ENCODE measurements at places on chromosomes 1 and 21.
A peak's percentile ranks its signal among the peaks of the same experiment; 100 is the strongest.

DNA sequence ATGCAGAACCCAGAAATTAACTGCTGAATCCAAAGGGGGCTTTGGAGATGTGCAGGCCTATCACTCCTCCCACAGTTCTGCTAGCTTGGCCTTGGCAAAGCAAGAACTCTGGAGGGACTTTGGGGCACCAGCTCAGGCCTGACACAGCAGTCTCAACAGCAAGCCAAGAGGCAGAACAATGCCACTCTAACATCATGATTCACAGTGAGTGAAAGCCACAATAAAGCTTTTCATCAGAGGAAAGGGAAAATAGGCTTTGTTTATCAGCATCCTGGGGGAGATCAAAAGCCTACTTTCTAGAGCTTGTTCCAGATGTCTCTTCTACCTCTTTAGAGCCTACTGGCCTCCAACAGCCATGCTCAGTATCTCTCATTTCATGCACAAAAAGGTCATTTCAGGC lies 283.4 kb downstream of the KCNH1 start:
- no peak for DNase-seq

DNA sequence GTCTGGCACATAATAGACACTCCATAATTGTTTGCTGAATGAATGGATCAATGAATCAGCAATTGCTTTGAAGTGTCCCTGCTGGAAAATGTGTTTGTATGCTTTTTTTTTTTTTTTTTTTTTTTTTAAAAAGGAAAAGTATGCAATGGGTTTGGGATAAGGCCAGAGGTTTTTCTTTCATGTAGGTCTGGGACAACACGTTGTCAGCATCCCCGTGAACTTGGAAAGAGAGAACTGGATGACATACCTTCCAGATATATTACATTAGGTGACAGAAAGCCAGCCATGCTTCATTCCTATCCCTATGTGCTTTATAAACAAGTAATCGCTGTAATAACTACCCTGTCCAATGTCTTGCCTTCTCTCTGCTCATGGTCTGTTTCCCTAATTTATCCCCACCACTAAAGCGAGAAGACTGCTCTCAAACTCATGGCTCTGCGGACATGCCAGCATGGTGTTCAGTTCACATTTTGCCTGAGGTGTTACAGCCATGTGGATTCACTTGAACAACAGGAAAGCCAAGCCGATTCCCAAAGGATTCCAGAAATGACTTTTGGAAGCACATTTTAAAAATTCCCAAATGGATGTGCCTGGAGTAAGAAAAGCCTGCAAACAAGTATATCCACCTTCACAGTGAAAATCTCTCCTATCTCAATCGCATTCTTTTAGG lies 34.8 kb upstream of the GREM2 start:
- no peak for DNase-seq

- DNase-seq = no peak
Observed at GRCh38 chr1:226131639-226132038, 54.9 kb downstream of the ACBD3 start.

- DNase-seq = no peak
Observed at GRCh38 chr21:41851090-41851790, 27.9 kb downstream of the PRDM15 start.

DNA sequence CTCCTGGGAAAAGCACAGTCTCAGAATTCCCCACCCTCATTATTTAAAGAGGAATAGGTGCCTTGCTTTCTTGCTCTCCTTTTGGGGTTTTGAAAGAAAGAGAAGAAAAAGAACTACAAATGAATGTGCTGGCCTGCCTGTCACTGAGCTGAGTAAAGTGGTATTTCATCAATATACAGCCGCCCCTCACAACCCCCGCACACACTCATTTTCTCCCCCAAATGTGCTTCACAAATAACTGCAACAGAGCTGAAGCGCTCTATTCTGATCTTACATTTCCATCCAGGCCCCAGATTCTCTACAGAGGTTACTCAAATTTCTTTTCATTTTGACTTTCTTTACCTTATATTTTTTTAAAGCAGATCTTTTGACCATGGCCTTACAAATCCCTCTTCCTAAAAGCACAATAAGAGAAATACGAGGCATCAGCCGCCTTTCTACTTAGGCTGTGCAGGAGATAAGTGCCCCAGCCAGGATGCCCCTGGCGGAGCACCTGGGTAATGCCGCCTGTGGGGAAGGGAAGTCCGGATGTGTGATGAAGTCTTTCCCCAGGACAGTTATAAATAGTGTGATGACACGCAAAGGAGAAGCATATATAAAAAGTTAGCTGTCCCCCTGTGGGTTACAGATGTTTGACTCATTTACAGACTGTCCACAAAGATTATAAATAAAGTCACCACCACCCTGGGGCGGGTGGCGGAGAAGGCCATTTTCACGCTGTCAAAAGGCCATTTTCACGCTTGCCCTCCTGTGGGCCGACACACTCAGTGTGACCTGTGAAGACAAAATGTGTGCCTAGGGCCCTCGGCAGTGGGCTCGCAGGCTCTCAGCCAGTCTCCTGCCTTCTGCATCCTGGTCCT lies 6.5 kb downstream of the KCNN3 start:
- DNase-seq = peak; percentile 27
